ENCODE measurements at places on chromosomes 16 and 17.

DNA sequence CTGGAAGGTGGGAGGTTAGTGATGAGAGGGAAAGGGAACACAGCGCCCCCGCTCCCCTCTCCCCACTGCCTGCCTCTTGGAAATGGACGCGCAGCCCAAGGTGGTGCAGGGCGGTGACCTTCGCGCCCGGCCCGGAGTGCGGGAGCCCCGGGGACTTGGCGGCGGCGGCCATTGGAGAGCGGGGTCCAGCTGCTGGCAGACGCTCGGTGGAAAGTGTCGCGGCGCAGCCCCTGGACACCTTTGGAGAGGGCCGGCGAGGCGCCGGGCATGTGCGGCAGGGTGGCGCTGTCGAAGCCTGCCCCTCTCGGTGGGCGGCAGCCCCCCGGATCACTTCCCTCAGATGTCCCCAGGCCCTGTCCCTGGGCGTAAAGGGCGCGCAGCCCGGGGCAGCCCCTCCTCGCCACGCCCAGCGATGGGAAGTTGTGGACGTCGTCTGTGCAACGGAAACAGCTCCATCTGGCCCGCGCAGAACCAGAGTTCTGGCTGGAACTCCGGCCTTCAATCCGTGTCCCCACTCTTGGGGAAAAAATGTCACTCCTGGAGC is 16.7 kb downstream of the SALL1 start:
- DNase-seq = no peak

GRCh38 chr17:50863221-50863843 is 2.8 kb downstream of the TOB1 start:
- no peak for DNase-seq

GRCh38 chr17:42475121-42475520 is 16.4 kb downstream of the ATP6V0A1 start:
- no peak for DNase-seq

GRCh38 chr16:66562986-66563385 is 3.3 kb upstream of the CMTM1 start:
- DNase-seq = no peak

- DNase-seq = no peak
Observed at GRCh38 chr16:24849641-24850040, 3.9 kb downstream of the SLC5A11 start.

DNA sequence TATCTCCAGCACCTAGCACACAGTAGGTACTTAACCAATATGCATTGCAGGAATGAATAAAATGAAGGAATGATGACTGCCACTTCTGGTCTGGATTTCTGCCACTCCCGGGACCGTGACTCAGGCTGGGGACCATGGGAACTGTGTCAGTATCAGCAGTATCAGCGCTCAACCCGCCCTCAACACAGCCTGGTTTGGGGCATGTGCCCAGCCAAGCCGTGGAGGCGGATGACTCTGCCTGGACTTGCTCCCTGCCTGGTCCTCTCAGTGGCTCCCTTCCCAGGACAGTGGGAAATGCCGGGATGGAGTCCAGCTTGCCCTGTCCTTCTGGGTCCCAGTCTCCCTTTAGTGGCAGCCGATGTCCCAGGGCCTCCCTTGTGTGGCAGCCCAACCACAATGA is 55.1 kb downstream of the SRCIN1 start:
- DNase-seq = no peak

GRCh38 chr16:29825145-29826044 is 5.1 kb downstream of the MVP start:
- no peak for DNase-seq

GRCh38 chr16:57039148-57039812 is 49.9 kb downstream of the NLRC5 start:
- DNase-seq = no peak

- no peak for DNase-seq
Observed at GRCh38 chr16:2806286-2806685, 8.0 kb downstream of the PRSS41 start.

DNA sequence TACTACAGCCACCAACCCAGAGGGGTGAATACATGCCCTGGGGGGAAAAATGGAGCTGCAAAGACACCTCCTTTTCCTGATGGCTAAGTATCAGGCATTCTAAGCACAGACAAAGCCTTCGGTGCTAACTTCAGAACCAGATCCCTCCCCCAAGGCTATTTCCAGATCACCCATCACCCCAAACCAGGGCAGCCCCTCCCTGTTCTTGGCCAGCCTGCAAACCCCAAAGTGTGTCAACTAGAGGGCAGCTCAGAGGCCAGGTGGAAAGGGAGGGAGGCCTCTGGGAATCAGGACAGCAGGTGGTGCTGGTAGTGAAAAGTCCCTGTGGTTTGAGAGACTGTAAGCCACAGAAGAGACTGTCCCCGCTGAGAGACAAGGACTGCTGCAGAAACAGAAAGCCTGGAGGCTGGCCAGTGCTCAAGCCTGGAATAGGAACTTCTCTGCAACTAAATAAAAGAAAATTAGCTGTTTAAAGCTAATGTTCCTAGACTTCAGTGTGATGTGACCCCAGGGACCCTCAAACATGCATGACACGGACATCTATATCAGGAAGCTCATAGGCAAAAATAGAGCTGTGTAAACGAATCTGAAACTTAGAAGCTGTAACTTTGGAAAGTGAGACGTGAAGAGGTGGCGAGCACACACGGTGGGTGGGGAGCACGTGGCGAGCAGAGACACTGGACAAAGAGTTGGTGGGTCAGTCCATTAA is 9.1 kb downstream of the TUBG1 start:
- peak; percentile 26 for DNase-seq

DNA sequence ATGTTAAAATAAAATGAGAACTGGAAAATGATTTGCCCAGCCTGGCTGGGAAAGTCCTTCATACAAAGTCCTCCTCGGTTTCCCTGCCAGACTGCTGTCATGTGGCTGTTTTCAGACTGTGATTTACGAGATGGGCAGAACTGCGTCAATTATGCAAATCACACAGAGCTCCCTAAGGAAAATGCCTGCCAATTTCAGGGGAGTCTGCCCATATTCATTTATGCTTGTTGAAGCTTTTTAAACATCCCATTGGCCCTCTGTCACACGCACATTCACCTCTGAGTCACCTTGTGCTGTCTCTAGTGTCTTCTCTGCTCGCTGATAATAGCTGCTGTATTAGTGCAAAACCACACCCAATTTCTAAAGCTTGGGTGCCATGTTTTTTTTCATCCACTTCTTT is 81.7 kb upstream of the FAM20A start:
- peak; percentile 84 for DNase-seq

- no peak for DNase-seq
Observed at GRCh38 chr17:19284005-19284959, 47.1 kb downstream of the EPN2 start.

GRCh38 chr17:82786427-82786826 is 34.6 kb downstream of the TBCD start:
- no peak for DNase-seq

DNA sequence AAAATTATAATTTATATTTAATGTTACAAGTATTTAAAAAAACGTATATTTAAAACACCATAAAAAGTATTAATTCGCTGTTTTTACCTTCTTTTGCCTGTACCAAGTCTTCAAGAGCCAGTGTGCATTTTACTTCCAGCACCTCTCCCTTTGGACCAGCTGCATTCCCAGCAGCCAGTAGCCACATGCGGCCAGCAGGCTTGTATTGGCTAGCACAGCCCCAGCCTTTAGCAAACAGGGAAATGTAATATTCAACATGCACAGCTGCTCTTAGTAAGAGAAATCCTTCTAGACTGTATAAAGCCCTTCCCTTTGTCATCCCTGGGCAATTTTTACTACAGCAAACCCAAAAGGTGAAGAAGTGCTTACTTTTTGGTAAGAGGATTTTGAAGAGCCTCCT is 6.6 kb downstream of the DHODH start:
- no peak for DNase-seq

- no peak for DNase-seq
Observed at GRCh38 chr16:90077757-90078578, 837 bp upstream of the PRDM7 start.

DNA sequence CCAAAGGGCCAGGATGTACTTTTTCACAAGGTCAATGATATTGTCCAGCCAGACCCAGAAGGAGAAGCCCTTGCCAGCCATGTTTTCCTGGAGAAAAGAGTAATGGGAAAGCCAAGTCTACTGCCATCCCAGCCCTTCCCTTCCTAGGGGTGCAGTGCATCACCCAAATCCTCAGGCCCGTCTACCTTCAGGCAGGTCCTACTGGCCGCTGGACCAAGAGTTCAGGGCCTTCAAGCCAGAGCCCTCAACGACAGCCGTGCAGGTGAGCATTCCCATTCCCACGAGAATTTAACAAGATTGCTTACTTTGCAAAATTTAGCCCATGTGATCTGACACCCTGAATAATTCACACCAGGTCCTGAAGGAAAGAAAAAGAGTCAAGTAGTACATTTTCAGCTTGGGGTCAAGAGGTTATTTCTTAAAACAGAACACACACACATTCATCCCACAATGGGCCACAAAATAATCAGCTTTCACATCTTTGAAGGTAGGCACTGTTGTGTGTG is 35.0 kb downstream of the STAT5A start:
- DNase-seq = no peak

DNA sequence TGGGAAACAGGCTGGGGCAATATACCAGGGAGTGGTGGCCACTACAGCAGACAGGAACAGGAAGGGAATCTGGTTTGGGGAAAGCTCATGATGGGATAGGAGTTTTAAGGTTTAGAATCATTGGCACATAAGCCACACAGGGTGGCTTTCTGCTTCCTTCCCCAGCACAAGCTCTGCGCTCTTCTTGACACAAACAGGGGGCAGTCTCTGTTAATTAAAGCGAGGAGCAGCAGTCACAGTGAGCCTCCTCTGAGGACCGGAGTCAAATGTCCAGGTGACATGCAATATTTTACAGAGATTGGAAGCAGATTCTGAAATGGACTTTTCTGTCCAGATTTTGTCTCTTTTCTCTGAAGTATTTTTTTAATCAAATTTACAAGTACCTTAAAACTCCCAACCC is 2.8 kb upstream of the SHISA9 start:
- DNase-seq = no peak

DNA sequence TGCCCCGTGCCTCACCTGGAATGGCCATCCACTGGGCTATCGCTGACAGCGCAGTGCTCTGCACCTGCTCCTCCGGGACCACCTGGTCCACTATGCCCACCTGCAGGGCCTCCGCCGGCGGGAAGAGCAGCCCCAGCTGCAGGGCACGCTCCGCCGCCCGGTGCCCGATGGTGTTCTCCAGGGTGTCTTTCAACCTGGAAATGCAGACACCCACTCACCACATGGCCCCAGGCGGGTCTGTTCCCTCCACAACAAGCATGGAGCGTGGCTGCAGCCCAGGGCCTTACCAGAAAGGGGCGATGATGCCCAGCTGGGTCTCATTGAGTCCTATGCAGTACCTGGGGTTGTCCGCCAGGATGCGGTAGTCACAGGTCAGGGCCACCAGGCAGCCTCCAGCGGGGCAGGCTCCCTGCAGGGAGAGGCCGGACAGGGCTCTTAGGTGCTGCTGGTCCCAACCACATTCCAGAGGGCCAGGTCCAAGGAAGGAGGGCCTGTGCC is 6.8 kb downstream of the DNASE1L2 start:
- no peak for DNase-seq

DNA sequence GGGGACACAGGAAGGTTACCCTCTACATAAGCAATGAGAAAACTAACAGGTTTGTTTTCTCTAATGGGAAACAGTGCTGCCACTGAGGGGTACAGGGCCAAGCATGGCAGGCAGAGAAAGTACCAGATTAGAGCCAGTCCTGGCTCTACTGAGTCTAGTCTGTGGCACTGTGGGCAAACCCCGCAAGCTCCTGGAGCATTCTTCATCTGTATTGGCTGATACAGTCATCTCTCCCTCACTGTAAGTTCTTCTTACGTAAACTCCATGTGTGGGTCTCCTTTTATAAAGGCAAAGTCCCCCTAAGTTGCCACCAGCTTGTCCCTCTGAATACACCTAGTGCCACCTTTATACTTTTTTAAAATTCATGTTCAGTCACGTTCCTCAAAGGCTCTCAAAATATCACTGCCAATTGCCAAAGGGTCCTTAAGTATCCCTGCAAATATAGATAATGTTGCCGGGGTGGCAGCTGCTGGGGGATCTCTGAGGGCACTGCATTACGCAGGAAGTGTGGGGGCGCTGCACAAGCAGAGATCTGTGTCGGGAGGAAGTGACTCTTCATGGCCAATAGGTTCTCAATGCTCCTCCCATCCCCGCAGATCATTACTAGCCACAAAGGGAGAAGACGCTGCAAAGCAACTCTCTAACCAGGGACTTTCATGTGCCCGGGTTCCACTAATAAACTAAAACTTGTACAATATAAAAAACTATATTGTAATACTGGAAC is 18.8 kb downstream of the XPO6 start:
- DNase-seq = no peak

DNA sequence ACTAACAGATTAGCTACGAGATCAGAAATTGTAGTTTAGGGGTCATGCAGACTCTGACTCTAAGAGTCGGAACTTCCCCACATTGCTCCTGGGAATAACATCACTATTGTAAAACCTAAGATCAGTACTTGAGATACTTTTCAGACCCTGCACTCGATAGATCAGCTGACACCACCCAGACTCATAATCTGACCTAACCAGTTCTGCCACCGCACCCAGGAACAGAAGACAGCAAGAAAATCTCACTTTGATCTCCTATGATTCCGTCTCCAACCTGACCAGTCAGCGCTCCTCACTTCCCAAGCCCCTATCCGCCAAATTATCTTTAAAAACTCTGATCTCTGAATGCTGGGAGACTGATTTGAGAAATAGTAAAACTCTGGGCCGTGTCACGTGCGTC is 27.2 kb upstream of the ASGR2 start:
- no peak for DNase-seq

GRCh38 chr16:81634380-81635062 is 144.6 kb upstream of the PLCG2 start:
- no peak for DNase-seq

DNA sequence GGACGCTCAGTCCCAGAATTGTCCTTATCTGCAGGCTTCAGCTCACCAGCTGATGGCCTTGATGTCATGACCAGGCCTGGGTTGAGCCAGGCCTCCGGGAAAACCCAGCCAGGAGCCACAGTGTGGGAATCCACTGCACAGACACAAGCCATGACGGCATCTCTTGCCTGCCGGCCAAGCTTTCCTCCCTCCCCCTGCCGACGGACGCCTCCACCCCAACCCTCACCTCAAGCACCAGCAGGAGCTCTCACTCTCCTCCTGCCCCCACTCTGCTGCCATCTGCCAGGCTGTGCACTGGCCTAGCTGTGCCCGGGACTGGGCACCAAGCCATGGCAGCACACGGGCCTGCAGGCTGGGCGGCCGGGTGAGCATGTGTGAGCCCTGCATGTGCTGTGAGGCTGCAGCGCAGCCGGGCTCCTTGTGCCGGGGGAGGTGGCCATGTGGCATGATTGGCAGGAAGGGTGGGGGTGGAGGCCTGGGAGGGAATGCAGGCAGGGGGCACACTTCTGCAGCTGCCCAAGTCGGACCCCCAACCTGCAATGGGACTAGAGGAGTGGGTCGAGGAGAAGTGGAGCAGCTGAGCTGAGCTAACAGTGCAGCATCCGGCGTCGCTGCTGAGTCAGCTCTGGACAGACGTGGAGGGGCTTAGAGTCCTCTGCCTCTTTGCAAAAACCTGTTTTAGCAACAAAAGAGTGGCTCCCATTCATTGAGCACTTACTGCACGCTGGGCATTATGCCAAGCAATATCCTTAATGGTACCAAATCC is 268.5 kb downstream of the CBLN1 start:
- DNase-seq = peak; percentile 58

GRCh38 chr16:55418586-55418985 is 60.4 kb upstream of the MMP2 start:
- no peak for DNase-seq

GRCh38 chr16:67407176-67407787 is 9.0 kb downstream of the ZDHHC1 start:
- no peak for DNase-seq

GRCh38 chr17:79041723-79042420 is 17.9 kb downstream of the C1QTNF1 start:
- DNase-seq = no peak

- DNase-seq = no peak
Observed at GRCh38 chr17:58192612-58193011, at the start of gene EPX. Gene EPX, plus strand, starts transcription at chr17:58192726. Its CDS starts 121 bp downstream, at chr17:58192847.
